ENCODE measurements at places on chromosomes 1 and 21. TPM values are rescaled to one million over a fixed set of nuclear protein-coding genes. Genes with fewer than 3 reads are reported as not detected.

EFNA3 gene
- 2.2 TPM for total RNA-seq

ASCL5 gene
- not detected for total RNA-seq

EIF4G3 gene
- 84.0 TPM for total RNA-seq

APOBEC4 gene
- not detected for total RNA-seq

MRPL20 gene
- total RNA-seq: 125 TPM

MRPS21 gene
- 73.0 TPM for total RNA-seq

MIXL1 gene
- total RNA-seq: 1.2 TPM

TRIM67 gene
- total RNA-seq: not detected

LYSMD1 gene
- total RNA-seq: 6.4 TPM

NT5C1A gene
- total RNA-seq: not detected

S100A8 gene
- total RNA-seq: not detected

MAN1C1 gene
- total RNA-seq: 0.85 TPM

Measured in endothelial cell of umbilical vein (primary cell).